ENCODE measurements at places on chromosomes 3 and 15.

DNA sequence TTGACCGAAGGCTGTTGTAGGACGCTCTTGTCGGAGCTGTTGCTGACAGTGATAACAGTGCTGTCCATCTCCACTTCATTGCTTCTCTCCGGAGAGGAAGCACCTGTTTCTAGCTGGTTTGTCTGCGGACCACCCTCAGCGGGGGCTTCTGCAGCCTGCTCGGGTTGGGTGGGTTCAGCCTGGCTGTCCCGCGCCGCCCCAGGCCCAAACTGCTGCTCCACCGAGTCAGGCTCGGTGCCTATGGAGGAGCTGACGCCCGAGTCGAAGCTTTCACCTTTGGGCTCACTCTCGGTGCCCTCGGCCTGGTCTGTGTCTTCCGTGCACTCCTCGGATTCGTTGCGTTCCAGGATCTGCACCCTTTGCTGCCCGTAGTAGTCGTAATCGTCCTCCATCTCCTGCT is 56.9 kb downstream of the TIGIT start:
- DNase-seq: no peak

DNA sequence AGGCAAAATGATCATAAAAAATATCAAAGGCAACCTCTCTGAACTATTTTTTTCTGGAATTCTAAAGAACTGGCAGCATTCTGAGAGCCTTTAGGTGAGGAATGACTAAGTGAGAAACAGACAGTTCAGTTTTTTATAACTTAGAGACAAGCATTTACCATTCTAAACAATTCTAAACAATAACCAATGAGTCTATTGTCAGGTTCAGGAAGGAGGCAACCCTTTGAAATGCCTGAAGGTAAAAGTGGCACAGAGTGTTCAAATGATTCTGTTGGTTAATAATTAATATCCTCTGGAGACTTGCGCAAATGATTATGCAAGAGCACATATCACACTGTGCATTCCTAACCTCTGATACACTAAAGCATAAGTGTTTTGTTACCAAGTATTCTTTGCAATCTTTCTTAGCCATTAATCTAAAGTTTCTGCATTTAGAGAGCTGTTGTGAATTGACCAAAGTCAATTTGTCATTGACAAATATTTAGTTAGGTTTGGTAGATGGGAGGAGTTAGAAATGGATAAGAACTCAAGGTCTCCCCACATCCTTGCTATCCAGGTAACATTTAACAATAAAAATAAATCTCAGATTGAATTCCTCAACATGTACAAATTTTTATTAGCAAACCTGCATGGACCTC is 9.2 kb upstream of the TGFBR2 start:
- DNase-seq: no peak

- DNase-seq: no peak
Observed at GRCh38 chr3:173096994-173097785, 43.8 kb downstream of the SPATA16 start.

- DNase-seq: no peak
Observed at GRCh38 chr15:55758580-55758986, 15.6 kb upstream of the PRTG start.

DNA sequence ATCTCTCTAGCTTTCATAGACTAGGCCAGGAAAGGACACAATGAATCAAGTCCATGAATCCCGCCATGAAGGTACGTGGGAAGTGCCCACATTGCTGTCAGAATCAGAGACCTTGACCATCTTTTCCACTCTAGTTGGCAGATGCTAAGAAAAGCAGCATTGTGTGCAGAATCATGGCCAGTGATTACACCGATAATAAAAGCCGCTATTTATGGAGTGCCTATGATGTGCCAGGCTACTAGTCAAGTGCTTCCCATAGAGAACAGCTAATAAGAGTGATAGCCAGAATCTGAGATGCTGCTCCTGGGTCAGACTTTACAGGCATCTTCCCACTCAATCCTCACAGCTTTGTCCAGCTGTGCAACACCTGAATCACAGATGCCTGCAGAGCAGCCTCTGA is 13.2 kb upstream of the RPL32 start:
- no peak for DNase-seq

DNA sequence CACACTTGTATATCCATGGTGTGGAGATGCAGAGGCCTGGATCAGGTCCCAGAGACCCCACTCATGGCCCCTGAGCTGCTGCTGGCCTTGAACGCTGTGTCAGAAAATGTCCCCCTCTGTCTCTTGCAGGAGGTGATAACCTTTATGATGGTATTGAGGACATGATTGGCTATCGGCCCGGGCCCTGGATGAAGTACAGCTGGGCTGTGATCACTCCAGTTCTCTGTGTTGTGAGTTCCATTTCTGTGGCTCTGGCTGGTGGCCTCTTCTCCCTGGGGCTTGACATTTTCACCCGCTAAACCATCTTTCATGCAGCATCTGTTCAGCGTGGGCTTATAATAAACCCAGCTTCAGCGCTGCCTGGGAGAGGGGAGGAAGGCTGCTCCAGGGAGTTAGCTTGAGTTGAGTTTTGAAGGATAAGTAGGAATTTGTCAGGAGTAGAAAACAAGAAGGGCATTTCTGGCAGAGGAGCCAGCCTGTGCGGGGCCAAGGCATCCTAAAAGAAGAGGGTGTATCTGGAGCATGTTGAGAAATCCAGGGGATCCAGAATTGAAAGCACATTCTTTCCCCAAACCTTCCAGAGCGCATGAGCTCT is 61.1 kb downstream of the GRIP2 start:
- DNase-seq: no peak

- no peak for DNase-seq
Observed at GRCh38 chr3:58864480-58864879, 185.3 kb downstream of the CFAP20DC start.

- no peak for DNase-seq
Observed at GRCh38 chr3:57977818-57978235, 30.4 kb upstream of the FLNB start.

- no peak for DNase-seq
Observed at GRCh38 chr15:39365161-39365560, 215.7 kb upstream of the THBS1 start.

GRCh38 chr3:48467110-48467454 is 20.5 kb downstream of the ATRIP start:
- DNase-seq: no peak

DNA sequence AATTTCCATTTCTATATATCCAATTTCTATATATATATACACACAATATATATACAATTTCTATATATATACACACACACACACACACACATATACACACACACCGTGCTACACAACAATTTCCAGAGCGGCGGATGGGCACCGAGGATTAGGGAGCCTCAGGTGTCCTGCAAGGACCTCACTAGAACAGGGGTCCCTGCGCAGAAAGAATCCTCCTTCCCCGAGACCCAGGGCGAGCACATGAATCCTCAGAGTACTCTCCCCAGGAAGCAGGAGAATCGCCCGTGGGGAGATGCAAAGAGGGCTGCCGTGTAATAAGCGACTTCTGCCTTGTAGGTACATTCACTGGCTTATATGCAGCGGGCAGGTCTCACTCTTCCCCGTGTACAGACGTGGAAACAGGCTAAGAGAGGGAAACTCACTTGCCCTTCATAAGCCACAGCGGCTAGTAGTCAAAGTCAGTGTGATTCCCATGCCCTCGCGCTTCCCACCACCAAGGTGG is 467 bp downstream of the PIF1 start:
- no peak for DNase-seq

DNA sequence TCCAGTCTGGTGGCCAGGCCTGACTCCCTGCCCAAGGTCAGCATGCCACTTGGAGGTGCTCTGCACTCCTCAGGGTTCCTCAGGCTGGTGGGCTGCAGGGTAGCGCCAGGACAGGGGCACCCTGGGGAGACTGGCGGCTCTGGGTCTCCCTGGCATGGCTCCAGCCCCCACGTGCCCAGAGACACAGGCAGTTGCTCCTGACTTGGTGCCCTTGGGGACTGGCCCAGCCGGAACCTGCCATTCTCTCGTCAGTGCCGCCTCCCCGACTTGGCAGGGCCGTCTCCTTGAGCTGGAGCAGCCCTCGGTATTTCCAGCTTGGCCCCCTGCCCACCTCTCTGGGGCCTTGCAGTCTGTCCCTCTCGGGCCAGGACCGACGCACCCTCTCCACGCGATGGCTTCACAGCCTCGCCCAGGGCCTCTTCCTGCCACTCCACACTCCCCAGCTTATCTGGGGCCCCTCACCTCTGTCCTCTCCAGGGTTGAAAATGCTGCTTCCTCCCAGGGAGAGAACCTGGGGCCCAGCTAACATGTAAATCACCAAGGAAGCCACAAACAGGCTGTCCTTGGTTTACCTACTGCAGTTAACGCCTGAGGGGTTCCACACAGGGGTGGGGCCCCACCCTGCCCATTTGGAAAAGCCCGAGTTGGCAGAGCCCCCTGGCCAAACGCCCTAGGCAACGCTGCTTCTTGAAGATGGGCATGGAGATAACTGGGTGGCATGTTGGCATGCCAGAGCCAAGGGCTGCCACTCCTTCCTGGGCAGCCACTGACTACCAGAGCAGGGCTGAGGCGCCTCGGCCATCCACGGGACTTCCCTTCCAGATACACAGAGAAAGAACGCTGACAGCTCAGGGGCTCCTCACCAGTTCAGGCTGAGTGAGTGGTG is 61.4 kb downstream of the SMAD6 start:
- no peak for DNase-seq

DNA sequence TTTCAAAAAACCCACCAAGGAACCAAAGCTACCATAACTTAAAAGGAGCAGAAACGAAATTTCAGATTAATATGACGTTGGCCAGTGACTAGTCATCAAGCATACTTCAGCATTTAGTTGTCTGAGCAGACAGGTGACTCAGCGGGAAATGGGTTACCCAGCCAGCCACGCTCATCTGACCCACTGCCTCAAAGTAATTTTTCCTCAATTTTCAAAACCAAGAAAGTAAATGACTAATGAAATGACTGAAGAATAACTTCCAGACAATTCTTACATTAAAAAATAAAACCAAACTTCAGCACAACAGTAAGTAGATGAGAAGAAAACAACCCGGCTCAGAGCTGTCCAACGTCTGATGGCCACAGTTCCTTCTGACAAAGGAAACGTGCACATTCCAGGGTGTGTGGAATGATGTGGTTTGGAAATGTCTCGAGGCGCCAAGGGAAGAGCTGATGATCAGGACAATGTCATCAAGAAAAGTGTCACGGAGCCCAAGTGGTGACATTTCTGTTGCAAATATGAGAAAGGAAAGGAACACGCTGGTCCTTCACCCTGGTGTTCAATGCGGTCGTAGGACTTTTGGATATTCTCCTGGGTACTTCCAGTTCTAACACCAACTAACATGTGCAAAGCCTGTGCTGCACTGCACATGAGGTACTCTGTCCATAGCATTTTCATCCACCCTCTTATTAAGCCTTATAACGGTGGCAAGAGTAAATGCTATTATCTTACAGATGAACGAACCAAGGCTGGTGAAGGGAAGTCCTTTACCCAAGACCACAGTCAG is 79.1 kb downstream of the FOXP1 start:
- no peak for DNase-seq

DNA sequence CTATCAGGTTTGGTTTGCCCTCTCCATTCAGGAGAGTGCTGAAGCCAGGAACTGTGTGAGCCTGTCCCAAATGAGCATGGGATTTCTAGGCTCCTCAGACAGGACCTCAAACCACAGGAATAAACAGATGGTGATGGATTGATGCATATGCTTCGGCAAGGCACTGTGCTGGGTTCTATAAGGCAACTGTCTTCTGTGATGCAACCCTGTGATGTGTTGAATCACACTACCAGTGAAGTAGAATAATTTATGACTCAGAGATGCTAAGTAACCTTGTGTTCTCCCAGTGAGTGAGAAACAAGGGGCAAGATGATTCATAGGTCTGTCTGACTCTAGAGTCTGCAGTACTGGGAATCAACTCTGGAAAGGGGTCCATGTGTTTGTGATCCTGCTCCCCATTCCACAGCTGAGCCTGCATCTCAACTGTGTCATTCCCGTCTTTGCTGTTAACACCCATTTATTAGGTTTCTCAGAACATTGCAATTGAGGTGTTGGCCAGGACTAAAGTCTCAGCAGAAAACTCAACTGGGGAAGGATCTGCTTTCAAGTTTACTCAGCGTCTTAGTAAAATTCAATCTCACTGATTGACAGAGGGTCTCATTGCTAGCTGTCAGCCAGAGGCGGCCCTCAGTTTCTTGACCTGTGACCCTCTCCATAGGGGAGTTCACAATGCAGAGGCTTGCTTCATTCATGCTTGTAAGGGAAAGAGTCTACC is 510.1 kb upstream of the CFAP20DC start:
- no peak for DNase-seq

GRCh38 chr3:138468886-138469285 is 34.5 kb downstream of the ESYT3 start:
- no peak for DNase-seq

DNA sequence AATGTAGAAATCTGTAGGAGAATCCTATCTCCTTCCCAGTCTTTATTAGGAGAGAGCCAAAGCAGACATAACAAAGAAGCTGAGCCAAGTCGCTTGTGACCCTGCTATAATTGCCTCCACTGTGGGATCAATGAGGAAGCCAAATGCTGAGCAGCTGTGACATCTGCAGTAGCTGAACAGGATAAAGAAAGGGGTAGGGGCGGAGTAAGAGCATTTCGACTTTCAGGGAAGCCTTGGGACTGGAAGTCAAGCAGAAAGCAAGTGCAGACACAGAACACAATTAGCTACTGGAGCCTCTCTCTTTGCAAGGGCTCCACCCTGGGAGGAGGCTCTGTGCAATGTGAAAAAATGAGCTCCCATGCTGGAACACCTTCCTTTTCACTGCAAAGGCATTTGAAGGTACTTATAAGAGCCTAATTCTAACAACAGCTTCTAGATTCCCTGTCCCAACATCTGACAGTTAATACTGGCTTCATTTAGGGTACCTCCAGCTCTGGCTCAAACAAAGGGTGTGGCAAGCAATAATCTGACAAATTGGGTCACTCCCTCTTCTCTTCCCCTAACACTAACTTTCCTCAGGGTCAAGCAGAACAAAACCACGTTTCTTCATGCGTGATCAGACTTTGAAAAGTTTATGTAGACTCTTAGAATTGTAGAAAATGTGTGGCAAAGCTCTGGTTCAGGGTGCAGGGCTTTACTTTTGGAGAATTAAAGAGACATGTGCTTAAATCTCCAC is 166.4 kb downstream of the CADPS start:
- no peak for DNase-seq

- no peak for DNase-seq
Observed at GRCh38 chr3:130529486-130530215, 12.7 kb downstream of the COL6A6 start.

DNA sequence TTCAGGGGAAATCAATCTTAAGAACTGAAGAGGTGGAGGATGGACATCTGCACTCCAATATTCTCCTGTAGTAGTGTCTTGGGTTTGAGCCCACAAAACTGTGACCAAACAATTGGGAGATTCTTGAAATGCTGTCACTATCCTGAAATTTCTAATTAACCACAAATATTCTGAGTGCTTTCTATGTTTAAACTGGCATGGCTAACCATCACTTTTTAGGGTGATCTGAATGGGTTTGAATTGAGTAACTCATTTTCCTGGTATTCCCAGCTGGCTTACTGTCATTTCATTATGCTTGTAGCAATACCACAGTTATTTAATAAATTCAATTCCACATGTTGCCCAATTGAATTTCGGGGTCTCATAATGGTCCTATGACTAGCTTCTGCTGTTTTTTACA is 216.9 kb upstream of the DCBLD2 start:
- DNase-seq: no peak
